ENCODE measurements at places on chromosomes 12 and 14.

GRCh38 chr14:95039259-95039992 lies 117.9 kb downstream of the DICER1 start:
- DNase-seq: no peak

- DNase-seq: no peak
Observed at GRCh38 chr14:51445001-51445390, 204.9 kb downstream of the TMX1 start.

DNA sequence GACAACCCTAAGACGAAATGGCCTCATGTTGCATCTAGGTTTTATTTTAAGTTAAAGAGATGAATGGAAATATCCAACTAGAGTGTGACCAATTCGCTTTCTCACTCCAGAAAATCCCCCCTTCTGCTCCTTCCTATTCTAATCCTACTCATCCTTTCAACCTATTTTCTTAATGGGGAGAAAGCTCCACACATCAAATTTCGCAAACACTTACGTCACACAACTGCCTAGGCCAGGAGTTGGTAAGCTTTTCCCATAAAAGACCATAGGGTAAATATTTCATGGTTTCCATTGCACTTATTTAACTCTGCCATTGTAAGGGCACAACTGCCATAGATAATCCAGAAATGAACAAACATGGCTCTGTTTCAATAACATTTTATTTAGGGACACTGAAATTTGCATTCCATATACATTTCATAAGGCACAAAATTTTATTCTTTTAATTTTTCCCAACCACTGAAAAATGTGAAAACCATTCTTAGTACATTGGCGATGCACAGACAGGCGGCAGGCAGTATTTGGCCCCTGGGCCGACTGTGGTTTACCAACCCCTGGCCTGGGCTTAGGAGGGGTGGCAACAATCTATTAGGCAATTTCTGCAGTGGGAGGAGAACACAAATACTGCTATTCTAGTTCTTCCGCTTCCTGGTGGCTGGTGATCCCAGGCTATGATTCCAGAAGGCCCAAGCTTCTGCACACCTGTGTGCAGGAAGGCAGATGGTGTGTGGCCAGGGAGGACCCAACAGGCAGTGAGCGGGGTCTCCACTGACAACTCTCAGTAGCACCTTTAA lies 67.2 kb upstream of the FOXN3 start:
- no peak for DNase-seq

GRCh38 chr14:70317969-70318634 lies 41.4 kb downstream of the COX16 start:
- DNase-seq: no peak

- no peak for DNase-seq
Observed at GRCh38 chr12:52085682-52086180, 6.2 kb downstream of the SMIM41 start.

DNA sequence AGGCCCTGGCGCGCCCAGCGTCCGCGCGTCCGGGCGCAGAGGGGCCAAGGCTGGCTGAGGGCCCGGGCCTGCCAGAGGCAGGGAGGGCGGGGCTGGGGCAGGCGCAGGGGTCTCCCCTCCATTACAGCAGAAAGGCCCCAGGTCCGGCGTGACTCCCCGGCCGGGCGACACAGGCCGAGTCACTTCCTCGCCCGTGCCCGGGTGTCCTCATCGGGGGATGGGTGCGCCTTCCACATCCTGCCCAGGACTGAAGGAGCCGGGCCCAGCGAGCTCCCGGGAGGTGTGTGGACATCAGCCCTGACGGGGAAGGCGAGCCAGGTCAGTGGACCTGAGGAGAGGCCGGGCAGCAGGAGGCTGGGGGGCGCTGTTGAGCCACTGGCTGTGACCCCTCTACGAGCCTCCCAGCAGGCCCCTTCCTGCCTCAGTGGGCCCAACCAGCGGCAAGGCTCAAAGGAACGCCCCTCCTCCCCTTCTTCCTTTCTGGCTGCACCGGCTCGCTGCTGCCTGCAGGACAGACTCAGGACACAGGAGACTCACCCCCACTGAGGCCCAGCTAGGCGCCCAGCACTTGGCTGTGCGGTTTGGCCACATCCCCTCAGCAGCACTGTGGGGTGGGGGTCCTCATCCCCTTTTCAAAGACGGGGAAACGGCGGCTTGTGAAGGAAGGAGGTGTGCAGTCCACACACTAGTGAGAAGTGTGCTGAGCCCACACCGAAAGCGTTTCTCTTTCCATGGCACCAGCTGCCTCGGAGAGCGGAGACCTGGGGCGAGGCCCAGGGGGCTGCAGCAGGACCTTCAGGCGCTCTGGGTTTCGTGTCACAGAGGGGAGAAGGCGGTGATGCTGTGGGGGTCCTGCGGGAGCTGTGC lies 606 bp downstream of the TNFAIP2 start:
- DNase-seq: no peak

- DNase-seq: no peak
Observed at GRCh38 chr12:2832550-2833127, 2.2 kb downstream of the NRIP2 start.

Measured in NCI-H1930 (cell line).